ENCODE measurements at places on chromosomes 12 and 14. TPM values are rescaled to one million over a fixed set of nuclear protein-coding genes. Genes with fewer than 3 reads are reported as not detected.

Gene EEF1AKMT3
- polyA plus RNA-seq = 11.7 TPM

Gene OR4E1
- 0.08 TPM for polyA plus RNA-seq

Gene PTHLH
- 0.83 TPM for polyA plus RNA-seq

Gene KANSL2
- 55.2 TPM for polyA plus RNA-seq

Gene PELI2
- 29.3 TPM for polyA plus RNA-seq

Gene DAO
- polyA plus RNA-seq = 1.0 TPM

Gene HHIPL1
- 1.5 TPM for polyA plus RNA-seq

Gene C1QL4
- polyA plus RNA-seq = 1.5 TPM

Gene TMEM63C
- 2.1 TPM for polyA plus RNA-seq

Gene NAA25
- 18.7 TPM for polyA plus RNA-seq

Gene MANSC4
- not detected for polyA plus RNA-seq

Gene LHX5
- not detected for polyA plus RNA-seq

Gene SOAT2
- polyA plus RNA-seq = 1.6 TPM

Gene PRR4
- 7.8 TPM for polyA plus RNA-seq

Gene KRT77
- polyA plus RNA-seq = not detected

Gene TMTC2
- 32.5 TPM for polyA plus RNA-seq

DNA sequence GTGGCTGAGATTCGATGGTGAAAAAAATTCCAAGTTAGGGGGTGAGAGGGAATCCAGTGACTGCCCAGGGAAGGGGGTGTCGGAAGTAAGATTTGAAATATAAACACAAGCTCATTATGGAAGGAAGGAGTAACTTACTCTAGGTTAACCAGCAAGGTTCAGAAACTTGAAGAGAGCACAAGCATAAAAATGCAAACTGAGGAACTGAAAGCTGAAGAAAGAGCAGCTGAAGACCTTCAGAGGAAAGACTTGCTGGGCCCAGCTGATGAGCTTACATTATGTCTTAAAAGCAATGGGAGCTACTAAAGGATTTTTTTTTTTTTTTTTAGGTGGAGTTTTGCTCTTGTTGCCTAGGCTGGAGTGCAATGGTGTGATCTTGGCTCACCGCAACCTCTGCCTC, 189.7 kb upstream of the GRIN2B start:
- no peak for DNase-seq

DNA sequence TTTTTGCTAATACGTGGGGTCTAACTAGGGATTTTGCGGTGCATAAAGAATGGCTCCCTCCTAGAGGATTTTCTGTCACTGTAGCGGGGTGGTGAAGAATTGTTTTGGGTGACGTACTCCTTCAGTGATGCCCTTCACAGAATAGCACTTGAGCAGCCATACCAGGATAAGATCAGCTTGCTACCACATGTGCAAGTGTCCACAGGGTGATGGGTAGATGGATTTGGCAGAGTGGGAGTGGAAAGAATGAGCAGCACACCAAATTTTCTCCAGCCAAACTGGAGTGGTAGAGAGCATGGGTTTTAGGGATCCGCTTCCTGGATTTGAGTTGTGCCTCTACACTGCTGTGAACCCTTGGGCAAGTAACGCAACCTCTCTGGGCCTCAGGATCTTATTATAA, 2.3 kb downstream of the TCP11L2 start:
- DNase-seq = no peak

GRCh38 chr12:119412811-119413794, 78.6 kb downstream of the CCDC60 start:
- peak; percentile 39 for DNase-seq

DNA sequence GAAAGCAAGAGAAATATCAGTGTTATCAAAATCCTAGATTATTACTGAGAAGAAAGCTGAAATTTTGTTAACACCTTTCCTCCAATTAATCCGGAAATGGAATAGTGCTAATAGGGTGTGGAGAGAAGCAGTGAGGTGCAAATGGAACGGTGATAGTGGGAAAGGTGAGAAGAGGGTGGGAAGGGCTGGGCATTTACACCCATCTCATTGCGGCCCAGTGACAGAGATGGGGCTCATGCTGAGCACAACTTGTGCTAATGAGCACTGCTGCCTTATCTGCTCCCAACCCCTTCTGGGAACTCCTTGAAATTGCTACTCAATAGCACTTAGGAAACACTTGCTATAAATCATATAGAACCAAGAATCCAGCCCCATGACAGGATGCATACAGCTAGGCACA, 94.4 kb downstream of the PTPRR start:
- no peak for DNase-seq

GRCh38 chr12:56256326-56256960, 1.7 kb downstream of the ANKRD52 start:
- DNase-seq = no peak

GRCh38 chr12:116314477-116314876, 37.0 kb upstream of the MED13L start:
- DNase-seq = no peak

GRCh38 chr12:64670019-64670418, 59.7 kb downstream of the RASSF3 start:
- DNase-seq = no peak

DNA sequence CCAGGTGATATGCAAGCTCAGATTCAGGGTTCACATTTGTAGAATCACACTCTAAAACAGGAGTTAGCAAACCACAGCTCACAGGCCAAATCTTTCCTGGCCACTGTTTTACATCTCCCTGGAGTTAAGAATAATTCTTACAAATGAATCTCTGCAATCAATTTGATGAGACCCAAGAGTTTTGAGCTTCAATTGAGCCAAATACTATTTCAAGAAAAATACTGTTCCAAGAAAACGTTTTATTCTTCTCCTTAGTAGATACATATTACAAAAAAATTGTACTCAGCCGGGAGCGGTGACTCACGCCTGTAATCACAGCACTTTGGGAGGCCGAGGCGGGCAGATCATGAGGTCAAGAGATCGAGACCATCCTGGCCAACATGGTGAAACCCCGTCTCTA, 2.5 kb downstream of the PTGDR start:
- DNase-seq = no peak

DNA sequence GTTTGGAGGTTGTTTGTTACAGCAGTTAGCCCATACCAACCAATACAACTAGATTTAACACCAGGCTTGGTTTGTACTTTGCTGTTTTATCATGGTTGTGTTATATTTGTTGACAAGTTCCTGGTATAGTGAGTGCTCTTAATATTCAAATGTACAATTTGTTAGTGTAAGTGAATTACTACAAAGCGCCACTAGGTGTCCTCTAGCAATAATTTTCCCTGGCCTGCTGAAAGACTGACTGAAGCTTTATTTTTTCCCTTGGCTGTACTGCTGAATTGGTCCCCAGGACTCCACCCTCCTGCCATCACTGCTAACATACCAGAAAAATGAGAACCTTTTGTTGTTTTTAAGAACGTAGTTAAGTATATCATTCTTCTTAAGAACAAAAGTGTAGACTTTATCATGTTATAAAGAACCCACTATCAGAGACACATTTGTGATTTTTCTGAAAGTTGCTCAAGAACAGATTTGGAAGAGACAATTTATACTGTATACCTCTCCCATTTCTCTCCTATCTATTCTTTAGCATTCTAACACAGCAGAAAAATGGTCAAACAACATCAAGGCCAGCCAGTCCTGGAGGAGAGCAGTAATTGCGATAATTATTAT, 75.3 kb upstream of the FAR2 start:
- DNase-seq = peak; percentile 16

- DNase-seq = no peak
Observed at GRCh38 chr12:50017641-50018040, 7.7 kb downstream of the RACGAP1 start.

DNA sequence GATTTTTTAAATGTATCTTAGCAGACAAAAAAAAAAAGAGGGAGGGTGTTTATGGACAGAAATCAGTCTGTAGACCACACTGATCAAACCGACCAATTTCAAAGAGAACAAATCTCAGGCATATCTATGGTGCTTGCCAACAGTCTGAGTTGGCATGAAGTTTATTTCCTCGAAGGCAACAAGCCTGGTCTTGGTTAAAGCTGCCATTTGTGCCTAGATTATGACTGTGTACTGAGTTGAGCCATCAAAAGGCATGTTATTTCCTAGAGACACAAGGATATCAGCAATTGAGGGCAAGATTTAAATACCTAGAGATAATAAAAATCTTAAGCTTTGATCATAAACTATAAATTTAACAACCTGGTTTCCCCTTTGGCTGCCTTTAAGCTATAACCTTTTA, 119.2 kb downstream of the SLC2A13 start:
- no peak for DNase-seq

- DNase-seq = no peak
Observed at GRCh38 chr12:26555139-26555538, 277.9 kb downstream of the ITPR2 start.

DNA sequence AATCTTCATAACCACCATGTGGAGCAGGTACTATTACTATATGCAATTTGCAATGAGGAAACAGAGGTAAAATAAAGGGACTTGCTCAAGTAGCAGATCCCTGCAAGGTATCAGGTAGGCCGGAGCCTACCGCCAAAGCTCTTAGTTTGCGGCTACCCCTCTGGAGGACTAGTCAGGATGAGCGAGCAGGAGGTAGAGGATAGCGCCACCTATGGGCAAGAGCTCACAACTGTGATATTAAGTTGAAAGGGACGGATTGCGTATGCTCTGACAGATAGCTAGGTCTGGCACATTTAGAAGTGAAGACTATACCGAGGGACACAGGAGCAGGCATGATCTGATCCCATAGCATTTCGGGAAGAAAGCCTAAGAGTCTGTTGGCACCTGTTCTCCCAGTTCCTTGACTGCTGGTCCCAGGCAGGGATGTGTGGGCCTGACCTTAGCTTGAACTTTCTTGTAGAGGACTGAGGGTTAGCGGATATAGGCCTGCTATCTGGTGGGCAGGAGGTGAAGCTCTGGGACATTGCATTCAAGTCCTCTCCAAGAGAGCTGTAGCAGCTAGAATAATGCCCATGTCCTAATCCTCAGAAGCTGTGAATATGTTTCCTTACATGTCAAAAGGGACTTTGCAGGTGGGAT, 48.0 kb downstream of the SLC17A8 start:
- peak; percentile 1 for DNase-seq

GRCh38 chr14:84272290-84272721, 1257.6 kb upstream of the FLRT2 start:
- DNase-seq = no peak

- DNase-seq = no peak
Observed at GRCh38 chr12:27899151-27899661, 73.3 kb downstream of the PTHLH start.

- no peak for DNase-seq
Observed at GRCh38 chr14:67856827-67857226, 37.2 kb downstream of the RAD51B start.

DNA sequence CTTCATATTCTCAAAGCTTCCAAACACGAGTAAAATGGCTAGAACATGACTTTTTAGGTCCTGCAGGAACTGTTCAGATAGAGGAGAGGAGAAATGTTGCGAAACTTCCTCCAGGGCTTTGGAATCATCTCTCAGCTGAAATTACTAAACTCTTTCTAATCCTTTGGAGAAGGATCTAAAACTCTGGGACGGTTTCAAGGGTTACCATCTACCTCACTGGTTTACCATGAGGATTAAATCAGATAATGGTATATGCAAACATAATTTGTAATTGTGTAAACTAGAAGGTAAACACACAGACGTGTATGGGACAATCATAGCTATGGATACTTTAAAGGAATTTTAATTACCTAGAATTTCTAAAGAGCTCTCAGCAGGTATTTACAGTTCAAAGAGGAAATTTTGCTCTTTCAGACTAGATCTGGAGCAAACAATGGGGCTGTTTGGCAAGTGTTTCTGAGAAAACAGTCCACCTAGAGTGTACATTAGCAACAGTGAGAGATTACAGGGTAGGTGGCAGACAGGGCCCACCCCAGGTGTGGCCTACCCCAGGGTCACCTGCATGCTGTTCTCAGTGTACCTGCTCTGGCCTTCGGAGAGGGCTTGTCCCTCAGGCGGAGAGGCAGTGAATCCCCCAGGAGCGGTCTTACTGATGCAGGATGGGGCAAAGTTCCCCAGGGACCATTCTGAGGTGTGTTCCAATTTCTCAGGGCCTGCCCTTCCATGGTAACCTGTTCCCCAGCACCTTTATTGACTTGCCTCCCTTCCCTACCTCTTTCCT, 124.7 kb upstream of the MAX start:
- DNase-seq = no peak

DNA sequence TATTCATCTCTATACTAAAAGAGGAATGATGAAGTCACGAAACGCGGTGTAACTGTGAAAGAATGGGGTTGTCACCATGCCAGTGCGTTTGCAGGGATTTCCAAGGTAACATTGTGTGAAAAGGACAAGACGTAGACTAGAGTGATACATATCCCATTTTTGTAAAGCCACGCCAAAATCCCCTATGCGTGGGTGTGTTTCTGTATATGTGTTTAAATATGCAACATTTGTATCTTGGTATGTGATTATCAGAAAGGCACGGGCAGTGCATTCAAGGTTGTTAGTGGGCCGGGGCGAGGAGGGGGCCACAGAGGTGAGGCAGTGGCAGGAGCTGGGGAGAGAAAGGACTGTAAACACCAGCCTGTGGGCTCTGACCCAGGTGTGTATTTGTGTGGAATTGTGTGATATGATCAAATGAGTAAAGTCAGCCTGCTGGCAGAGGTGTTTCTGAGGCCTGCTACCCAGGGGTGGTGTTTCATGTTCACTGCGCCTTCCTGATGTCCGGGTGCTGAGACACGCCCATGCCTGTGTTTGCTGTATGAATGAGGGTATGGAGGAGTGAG, 137.8 kb downstream of the ADGRD1 start:
- DNase-seq = no peak

GRCh38 chr12:94430304-94430703, 29.4 kb downstream of the CEP83 start:
- no peak for DNase-seq

- no peak for DNase-seq
Observed at GRCh38 chr12:5243014-5243413, 188.9 kb upstream of the NTF3 start.

DNA sequence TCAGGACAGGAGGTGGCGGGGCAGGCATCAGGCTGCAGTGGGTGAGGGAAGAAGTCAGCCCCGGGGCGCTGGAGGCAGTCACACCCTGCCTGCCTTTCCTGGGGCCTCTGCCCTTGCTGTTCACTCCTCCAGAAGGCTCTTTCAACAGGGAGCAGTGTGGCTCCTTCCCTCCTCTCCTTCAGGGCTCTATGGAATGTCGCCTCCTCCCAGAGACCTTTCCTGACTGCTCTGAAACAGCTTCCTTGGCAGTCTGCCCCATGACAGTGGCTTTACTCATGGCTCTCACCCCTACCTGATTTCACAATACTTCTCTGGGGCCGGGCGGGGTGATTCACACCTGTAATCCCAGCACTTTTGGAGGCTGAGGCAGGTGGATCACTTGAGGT, 7.1 kb downstream of the RHOF start:
- DNase-seq = no peak

- no peak for DNase-seq
Observed at GRCh38 chr12:90690120-90690519, 264.9 kb downstream of the CCER1 start.
